ENCODE measurements at places on chromosomes 6 and 20.

DNA sequence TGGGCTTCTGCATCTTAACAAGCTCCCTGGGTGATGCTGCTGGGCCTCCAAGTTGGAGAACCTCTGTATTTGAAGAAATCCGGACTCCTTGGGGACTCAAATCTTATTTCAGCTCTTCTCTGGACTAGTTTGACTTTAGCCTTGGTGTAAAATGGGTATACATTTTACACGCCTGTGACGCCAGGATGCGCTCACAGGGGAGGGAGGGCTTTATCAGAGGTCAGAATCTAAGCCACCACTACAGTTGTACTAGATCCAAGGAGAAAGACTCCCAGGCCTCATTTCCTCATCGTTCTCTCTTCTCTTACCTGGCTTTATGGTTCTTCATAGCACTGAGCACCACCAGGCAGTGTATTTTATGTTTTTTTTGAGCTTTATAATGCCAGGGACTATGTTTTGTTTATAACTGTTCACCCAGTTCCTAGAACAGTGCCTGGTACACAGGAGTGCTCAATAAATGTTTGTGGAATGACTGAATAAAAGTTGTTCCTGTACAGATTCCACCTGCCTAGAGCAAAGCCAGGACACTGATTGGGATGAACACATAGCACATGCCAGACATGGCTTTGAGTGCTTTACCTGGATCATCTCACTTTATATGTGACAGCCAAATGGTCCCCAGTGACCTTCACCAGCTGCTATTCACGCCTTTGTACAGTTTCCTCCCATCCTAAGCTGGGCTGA, 5.1 kb upstream of the RBCK1 start:
- no peak for DNase-seq

GRCh38 chr6:112997421-112998085, 650.4 kb downstream of the RFPL4B start:
- DNase-seq, result no peak

DNA sequence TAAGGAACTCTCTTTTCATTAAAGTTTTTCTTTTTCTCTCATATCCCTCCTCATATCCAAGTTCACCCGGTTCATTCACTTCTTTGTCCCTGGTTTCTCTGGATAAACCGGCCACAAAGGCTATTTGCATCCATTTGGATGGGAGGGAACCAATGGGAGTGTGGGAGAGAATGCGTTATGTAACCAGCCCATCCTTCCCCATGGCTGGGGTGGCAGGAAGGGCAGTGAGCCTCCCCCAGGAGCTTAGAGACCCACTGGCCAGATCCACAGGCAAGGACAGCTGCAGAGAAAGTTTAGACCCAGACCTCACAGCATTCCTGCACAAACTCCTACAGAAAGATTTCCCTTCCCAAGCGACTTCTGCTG, 10.7 kb downstream of the CASS4 start:
- peak; percentile 54 for DNase-seq

DNA sequence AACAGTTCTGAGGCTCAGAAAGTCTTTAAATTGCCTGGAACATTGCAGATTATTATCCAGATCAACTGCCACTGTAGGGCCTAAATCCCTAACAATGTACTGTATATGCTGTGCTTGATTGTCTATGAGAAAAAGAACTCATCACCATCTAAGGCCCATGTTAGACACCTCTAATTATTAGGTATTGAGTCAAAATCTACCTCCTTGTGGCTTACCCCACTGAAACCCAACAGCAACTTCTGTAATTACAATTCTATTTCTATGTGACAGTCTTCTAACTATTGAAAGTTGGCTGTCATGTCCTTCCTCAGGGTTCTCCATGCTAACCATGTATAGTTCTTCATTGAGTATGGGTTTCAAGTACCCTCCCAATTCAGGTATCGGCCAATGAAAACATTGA, 13.9 kb downstream of the MCM9 start:
- DNase-seq, result no peak

GRCh38 chr6:68778356-68779020, 143.4 kb downstream of the ADGRB3 start:
- peak; percentile 76 for DNase-seq

DNA sequence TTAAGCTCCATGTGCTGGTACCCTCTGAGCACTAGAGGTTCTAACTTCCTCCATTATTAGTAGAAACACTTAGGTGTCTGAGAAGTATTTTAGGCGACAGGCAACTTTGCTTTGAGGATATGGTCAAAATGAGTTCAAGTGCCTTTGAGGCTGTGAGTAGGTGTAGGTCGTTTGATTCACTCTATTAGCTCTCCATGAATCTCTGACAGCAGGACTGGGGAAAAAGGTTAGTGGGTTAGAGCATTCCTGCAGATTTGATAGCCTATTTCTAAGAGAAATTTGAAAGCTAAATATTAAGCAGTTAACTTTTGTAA, 45.9 kb downstream of the IGF2R start:
- DNase-seq, result no peak

DNA sequence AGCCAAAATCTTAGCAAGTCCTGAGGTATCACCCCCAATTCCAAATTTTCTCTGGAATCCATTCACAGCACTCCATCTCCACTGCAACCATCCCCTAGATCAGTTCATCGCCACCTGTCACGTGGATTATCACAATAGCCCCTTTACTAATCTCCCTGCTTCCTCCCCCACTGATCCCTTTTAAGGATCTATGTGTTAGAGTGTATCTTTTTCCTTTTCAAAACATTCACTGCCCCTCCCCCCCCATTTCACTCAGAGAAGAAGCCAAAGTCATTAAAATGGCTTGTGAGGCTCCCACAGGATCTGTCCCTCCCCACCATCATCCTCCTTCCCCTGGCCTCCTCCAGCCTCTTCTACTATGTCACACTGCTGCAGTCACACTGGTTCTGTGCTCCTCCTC, 18.4 kb upstream of the SPAG4 start:
- DNase-seq, result no peak

- DNase-seq, result peak; percentile 71
Observed at GRCh38 chr20:2693286-2694007, 867 bp downstream of the EBF4 start.

GRCh38 chr20:44151621-44152416, 35.2 kb downstream of the JPH2 start:
- no peak for DNase-seq

- DNase-seq, result no peak
Observed at GRCh38 chr20:31809661-31810060, 9.5 kb upstream of the MYLK2 start.

DNA sequence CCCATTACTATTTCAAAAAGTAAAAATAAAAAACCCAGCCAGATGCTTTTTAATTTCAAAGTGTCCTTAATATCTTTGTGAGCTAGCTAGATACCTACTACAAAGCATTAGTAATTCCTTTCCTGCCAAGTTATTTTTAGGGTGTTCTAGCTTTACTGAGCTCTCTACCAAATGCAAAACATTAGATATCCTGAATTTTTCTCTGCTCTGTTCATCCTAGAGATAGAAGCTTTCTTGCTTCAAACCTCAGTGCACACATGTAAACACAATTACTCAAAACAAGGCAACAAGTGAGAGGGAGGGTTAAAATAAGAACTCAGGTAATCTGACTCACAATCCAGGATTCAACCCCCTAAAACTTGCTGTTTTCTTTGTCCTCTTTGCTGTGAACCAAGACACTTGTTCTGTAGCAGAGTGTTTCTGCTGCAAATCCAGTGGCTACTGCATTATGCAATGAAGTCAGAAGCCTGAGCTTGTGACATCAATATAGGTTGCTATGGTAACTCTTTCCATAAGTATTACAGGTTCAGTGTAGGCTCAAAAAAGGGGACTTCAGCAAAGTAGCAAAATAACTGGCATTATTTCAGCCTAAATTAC, 72.6 kb upstream of the STXBP5 start:
- peak; percentile 34 for DNase-seq

DNA sequence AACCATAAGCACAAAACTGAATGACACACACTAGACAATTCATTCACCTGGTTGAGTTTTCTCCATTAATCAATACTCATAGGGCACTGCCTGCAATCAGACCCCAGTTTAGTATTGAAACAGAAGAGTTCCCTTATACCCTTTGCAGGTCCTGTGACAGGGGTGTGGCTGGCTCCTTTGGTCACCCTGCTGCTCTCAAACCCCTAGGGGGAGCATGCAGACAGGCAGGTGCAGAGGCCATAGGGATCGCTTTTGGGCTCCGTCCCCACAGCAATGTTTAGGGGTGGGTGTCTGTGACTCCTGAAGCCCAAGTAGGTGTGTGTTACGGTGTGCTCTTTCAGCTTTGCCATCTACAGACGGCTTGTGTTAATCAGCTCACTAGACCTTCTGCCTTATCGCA, 210.4 kb downstream of the CENPW start:
- peak; percentile 6 for DNase-seq

DNA sequence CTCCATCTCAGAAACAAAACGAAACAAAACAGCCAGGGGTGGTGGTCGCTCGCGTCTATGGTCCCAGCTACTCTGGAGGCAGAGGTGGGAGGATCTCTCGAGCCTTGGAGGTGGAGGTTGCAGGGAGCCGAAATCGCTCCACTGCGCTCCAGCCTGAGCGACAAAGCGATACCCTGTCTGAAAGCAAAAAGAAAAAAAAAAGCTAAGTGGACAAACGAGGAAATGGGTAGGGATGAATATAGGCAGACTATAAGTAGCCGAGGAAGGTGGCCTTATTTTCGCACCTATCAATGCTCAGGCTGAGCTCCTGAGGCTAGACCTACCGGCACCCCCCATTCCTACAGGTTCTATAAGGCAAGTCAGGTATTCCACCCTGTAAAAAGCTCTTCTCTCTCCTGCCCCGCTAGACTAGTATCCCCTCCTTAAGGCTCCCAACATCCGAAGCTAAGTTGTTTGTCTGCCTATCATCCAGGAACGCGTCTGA, 650 bp upstream of the CASP8AP2 start:
- DNase-seq, result no peak

- DNase-seq, result no peak
Observed at GRCh38 chr6:111858347-111858746, 14.9 kb downstream of the FYN start.

DNA sequence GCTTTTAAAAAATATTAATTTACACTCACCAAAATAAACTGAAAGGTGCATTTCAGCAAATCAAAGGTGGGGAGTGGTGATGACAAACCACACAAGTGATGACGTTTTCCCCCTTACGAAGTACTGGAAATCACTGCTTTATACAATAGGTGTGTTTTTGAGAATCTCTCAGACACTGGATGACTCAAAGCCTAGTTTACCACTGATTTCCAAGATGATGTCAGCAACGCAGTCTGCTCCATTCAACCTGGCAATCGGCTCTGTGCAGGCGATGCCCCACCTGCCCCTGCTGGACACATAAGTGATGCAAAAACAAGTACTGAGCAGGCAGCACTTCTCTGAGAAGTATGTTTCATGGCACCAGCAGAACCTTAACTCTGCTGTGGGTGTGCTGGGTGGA, 114.4 kb downstream of the SOD2 start:
- DNase-seq, result no peak

GRCh38 chr6:89035252-89036101, 45.1 kb upstream of the PNRC1 start:
- peak; percentile 24 for DNase-seq

DNA sequence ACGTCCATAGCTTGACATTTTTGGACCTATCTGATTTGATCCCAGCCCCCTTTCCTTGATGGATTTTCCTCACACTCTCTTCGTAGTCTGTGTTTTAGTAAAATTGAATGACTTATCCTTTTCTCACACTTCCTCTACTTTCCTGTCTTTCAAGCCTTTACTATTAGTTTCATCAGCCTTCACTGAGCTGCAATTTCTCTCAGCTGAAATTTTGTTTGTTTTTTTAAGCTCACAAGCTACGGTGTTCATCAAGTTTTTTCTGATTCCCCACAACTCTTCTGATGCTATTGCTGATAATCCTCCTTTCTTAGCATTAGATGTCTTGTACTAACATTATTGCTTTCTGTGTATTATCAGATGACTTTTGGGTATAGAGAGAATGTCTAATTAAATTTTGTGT, 263.7 kb downstream of the TBX18 start:
- DNase-seq, result no peak

- DNase-seq, result no peak
Observed at GRCh38 chr6:36319436-36319762, 17.3 kb downstream of the BNIP5 start.

GRCh38 chr6:48978016-48978415, 485.0 kb downstream of the MMUT start:
- DNase-seq, result no peak

GRCh38 chr20:4470375-4470774, 251.3 kb upstream of the PRND start:
- DNase-seq, result no peak

DNA sequence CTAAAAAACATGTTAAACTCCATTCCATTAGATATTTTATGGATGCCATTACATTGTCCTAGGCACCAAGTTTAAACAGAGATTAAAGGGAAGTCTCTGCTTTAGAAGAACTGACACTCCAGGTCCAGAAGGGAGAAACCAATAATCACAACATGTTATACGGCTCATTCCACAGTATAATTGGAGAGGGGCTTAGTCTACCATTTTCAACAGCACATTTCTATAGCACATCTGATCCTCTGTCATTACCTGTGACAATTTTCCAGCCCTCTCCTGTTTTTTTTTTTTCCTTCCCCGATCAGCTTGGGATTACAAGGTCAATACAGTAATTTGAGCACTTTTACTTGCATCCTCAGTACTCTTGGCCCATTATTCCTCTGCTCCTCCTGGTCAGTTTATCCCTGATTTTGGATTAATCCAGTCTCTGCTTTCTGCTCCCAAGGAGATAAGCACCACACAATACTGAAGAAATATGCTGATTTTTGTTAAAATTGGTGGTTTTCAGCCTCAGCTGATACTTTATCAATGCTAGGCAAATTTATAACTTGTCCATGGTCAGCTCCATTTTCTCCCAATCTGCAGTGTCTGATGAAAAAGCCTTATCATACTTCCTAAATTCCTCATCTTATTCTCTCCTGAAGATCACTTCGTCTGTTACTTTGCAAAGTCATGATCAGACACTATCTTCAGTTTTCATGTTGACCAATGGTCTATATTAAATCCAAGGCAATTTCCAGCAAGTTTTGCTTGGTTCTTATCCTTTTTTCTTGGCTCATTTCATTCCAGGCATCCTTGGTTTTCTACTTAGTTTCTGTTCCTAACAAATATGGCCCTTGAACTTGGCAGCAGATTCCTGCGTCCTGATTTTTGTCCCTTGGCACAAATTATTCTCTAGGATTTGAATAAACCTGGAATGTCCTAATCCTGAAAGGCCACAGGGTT, 30.8 kb upstream of the SYNCRIP start:
- peak; percentile 47 for DNase-seq

GRCh38 chr20:57426271-57426689, 35.1 kb downstream of the RBM38 start:
- DNase-seq, result no peak

DNA sequence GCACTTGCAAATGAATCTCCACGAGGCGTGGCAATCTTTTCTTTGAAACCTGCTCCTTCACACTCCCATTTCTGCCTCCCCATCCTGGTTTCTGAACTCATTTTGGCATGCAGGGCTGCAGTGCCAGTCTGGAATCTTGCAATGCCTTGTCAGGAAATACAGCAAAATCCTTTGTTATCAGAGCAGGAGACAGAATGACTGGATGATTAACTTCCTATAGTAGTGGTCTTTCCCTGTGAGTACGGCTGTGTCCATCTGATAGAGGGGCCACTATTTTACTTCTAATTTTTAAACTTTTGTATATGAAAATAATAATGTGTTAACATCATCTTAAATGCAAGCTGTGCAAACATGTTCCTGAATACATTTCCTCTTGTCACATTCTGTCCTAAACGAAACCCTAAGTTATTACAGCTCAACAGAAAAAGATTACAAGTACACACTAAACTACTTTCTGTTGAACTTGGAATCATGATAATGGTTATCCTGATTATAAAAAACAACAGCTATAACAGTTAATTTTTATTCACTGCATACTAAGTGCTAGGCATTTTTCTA, 140.2 kb downstream of the KIF13A start:
- DNase-seq, result no peak

All from K562 (cell line).